Thoracic aorta (tissue), 2 donors: ENCODE measurements at places on chromosomes 11 and 22. TPM values are rescaled to one million over a fixed set of nuclear protein-coding genes. Genes with fewer than 3 reads are reported as not detected.

The P2RY2 gene
- 5.7 TPM for total RNA-seq

The IGHMBP2 gene
- total RNA-seq = 24.7 TPM

The NLRP14 gene
- not detected for total RNA-seq

GRCh38 chr11:19819148-19819547 lies 106.5 kb downstream of the NAV2 start:
- H3K4me3 ChIP-seq = no peak overlapping the region
- no peak overlapping the region for H3K27ac ChIP-seq
- peaks cover 47% of the 10 kb centered on the region for H3K4me1 ChIP-seq
- no peak for DNase-seq

GRCh38 chr22:45310977-45311531 lies 1.3 kb downstream of the FAM118A start:
- peak overlapping the region; percentile 91 for H3K4me3 ChIP-seq
- no peaks in the 10 kb centered on the region for H3K36me3 ChIP-seq
- no peaks in the 10 kb centered on the region for H3K27me3 ChIP-seq
- H3K4me1 ChIP-seq = peaks cover 6% of the 10 kb centered on the region
- peak overlapping the region; percentile 75 for H3K27ac ChIP-seq
- DNase-seq = no peak
